ENCODE measurements at places on chromosomes 4 and X.

DNA sequence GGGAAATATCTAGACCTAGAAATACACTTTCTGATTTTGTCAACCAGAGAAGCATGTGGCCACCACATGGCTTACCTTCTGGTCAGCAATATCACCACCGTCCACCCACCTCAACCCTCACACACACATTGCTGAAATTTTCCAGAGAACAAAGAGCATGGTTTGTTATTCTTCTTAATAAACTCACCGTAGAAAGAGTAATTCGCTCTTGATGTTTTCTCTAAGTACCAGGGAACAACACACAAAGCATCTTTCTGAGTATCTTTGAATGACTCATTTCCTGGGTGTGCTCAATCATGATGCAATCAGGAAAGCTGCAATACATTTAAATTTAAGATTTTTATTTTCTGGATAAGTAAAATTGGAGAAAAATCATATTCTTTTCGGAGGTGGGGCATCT is 24.7 kb upstream of the LRAT start:
- DNase-seq = no peak

GRCh38 chr4:153156721-153157120 is 47.5 kb upstream of the TRIM2 start:
- no peak for DNase-seq

- DNase-seq = no peak
These were observed 31.5 kb downstream of the F8 start for GRCh38 chrX:154991039-154991438.

DNA sequence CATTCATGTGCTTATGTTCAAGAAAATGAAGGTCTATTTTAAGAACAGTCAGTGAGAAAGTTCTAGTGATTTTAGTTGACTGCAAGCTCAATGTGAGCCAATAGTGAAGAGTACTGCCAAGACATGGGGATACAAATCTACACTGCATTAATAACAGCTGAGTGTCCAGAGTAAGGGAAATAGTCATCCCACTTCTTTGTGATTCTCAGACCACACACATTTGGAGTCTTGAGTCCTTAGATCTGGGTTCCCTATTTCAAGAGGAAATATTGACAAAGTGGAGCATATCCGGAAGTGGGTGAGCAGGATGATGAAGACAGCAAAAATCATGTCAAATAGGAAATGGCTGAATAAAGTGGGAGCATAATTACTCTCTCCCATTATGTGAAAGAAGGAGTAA is 171.1 kb downstream of the LARP7 start:
- no peak for DNase-seq

DNA sequence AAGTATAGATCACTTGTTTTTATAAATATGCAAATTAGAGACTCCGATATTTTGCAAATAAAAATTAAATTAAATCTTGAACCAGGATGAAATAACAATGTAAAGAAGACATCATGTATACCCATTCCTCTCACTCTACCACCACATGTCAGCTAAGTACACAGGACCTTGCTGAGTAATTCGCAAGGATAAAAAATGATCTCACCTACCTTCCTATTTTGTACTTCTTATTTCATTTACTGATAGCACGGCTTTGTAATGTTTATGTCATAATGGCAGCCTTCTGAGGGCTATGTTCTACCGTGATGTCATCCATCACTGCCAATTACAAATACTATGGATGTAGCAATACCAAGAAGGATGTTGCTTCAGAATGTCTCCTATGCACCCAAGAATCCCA is 10.9 kb upstream of the SMR3B start:
- no peak for DNase-seq

DNA sequence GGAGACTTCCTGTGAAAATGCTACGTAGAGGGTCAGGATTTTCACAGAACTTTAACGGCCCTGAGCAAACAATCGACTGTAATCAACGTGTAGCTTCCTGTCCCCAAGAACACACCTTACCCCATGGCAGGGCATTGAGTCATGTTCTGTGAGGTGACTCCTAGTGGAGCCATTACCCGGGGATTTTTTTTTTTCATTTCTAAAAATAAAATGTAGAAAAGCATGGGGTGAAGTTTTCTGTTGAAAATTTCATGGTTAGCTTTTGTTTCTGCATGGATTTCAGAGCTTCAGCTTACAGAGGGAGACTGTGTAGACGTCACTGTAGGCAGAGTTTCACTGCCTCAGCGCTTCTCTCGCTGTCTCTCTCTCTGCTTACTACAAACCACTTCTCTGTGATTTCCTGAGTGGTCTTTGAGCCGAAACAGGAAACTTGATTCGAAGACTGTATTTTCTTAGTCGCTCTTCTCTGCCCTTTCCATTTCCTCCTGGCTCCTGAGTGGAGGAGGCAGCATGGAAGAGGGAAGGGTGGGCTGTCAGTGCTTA is 111.7 kb downstream of the NFKB1 start:
- DNase-seq = no peak

GRCh38 chr4:106818764-106819163 is 217.3 kb downstream of the DKK2 start:
- no peak for DNase-seq

DNA sequence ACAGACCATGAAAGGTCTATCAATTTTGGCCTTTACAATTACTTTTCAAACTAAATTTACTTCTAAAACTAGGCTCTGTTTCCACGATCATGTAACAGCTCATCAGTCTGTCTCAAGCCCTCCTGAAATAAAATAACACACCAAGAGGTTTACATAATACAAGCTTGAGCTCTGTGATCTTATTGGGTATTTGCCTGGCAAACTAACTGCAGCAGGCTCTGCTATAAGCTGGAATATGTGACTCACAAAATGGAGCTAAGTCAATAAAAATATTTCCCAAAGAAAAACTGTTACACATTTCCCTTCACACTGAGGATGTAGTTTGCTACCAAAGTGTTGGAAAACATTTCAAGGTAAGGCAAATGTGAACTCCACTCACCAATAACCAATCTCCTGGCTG is 94.7 kb upstream of the GPM6B start:
- DNase-seq = no peak

- DNase-seq = no peak
These were observed 408.4 kb upstream of the EMCN start for GRCh38 chr4:100926039-100926717.

Data from BJ (cell line).